T follicular helper cell (primary cell): ENCODE measurements at places on chromosomes 1 and 21.
A peak's percentile ranks its signal among the peaks of the same experiment; 100 is the strongest.

DNA sequence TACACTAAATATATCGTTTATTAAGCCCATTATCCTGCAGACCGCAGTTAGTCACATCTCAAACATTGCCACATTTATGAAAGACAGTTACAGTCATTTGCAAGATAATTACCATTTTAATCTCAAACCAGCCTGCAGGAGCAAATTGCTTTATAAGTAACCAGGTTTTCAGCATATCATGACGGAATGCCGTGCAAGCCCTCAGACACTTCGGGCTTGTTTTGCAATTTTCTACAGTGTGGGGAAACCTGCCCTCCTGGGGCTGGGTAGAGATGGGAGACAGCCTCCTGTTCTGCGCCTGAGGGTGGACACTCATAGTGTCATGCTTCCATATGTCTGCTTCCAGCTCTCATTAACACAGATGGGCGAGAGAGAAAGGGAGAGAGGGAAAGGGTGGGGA lies 563.9 kb downstream of the NPHP4 start:
- DNase-seq, result no peak

DNA sequence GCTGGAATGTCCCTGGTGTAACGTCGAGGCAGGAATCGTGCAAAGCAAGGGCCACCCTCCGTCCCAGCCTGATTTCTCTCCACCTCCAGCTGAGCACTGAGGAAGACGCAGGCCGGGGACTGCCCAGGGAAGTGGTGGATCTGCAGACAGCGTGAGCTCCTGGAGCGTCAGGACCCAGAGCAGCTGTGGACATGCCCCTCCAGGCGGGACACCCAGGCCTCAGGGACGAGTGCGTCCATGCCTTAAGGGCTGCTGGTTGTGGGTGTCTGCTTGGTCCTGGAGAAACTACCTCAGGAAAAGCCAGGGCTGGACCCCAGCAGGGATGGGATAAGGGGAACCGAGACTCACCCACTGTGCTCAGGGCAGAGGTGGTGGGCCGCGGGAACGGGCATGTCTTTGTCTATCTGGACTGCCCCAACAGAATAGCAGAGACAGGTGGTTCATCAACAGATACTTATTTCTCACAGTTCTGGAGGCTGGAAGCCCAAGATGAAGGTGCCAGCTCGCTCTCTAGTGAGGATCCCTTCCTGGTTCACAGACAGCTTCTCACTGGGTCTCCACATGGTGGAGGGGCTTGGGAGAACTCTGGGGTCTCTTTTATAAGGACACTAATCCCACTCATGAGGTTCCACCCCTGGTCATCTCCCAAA lies 5.8 kb upstream of the MMEL1 start:
- no peak for DNase-seq

DNA sequence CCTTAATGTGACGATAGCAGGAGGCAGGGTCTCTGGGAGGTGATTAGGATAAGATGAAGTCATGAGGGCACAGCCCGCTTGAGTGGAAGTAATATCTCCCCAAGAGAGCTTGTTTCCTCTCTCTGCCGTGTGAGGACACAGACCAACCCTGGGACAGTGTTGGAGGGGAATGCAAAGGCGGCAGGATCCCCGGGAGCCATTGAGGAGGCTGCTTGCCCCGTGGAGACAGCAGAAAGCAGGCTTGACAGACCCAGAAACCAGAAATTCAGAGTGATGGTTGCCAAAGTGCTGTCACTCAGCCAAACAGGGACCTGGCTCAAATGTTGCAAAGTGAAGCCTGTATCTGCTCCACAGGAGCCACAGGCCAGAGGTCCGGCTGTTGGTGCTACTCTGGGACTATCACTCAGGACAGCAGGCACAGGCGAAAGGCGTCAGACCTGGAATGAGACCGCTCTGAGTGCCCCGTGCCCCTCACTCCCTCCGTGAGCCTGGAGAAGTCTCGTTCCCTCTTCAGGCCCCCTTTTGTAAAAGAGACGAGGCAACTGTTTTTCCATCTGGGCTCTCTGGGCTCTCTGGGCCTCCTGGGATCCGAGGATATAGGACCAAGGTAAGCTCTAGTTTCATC lies 96.6 kb upstream of the VANGL1 start:
- no peak for DNase-seq

- DNase-seq, result no peak
Observed at GRCh38 chr1:177983077-177983476, 13.2 kb upstream of the SEC16B start.

GRCh38 chr1:183517401-183517800 lies 45.1 kb downstream of the SMG7 start:
- DNase-seq, result no peak

- DNase-seq, result no peak
Observed at GRCh38 chr1:201683397-201683796, 144.5 kb downstream of the NAV1 start.

- no peak for DNase-seq
Observed at GRCh38 chr1:154982341-154982740, 803 bp upstream of the FLAD1 start.

DNA sequence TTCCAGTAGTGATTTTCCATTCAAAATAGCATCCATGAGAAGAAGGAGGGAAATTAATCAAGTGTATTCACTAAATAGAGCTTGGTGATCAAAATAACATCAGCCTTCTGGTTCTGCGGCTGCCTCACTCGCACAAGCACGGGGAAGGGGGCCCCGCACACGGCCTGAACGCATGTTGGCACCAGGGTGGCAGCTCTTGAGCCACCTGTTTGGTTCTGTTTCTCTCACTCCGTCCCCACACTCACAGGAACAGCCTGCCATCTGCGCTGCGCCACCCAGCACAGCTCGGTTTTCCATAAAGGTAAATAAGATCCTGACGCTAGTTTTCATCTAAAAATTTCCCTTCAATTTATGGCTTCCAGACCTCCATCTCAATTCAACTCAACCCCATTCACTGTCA lies 49.4 kb downstream of the TIAM1 start:
- no peak for DNase-seq

- peak; percentile 75 for DNase-seq
Observed at GRCh38 chr1:109643385-109644230, 12.3 kb upstream of the GSTM4 start.

DNA sequence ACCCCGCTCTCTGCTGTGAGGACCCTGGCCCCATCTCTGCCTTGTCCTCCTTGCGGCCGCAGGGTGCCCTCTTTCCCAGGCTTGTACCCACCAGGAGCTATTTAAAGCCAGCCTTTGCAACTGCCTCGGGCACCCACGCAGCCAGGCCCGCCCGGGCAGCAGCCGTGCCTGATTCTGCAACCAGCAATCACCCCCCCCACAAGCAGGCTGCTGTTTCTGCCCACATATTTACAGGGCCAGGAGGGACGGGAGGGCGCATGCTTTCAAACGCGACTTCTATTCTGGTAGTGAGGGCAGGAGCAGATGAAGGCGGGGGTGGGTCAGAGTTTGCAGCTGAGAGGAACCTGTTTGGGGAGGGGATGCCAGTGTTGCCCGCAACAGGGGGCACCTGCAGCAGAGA lies 13.6 kb downstream of the GABRD start:
- no peak for DNase-seq

- no peak for DNase-seq
Observed at GRCh38 chr1:92505015-92505692, 18.4 kb upstream of the GFI1 start.

DNA sequence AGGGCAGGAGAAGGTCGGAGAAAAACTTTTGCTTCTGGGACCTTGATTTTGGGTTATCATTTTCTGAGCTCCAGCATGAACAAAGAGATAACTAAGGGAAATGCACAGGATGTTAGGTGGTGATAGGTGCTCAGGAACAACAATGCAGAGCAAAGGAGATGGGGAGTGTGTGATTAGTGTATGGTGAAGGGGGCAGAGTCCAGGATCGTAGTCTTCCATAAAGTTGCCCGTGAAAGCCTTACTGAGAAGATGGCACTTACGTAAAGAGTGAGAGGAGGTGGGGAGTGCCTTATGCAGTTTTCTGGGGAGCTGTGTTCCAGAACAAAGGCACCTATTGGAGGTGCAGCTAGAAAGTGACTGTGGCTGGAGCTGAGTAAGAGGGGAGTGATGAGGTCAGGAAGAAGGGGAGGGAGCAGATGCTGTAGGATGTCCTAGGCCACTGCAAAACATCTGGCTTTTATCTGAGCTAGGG lies 11.6 kb downstream of the KCNK1 start:
- no peak for DNase-seq

GRCh38 chr1:17360272-17360956 lies 11.6 kb upstream of the PADI6 start:
- DNase-seq, result no peak

GRCh38 chr1:228307218-228308023 lies 99.2 kb downstream of the TRIM11 start:
- no peak for DNase-seq

DNA sequence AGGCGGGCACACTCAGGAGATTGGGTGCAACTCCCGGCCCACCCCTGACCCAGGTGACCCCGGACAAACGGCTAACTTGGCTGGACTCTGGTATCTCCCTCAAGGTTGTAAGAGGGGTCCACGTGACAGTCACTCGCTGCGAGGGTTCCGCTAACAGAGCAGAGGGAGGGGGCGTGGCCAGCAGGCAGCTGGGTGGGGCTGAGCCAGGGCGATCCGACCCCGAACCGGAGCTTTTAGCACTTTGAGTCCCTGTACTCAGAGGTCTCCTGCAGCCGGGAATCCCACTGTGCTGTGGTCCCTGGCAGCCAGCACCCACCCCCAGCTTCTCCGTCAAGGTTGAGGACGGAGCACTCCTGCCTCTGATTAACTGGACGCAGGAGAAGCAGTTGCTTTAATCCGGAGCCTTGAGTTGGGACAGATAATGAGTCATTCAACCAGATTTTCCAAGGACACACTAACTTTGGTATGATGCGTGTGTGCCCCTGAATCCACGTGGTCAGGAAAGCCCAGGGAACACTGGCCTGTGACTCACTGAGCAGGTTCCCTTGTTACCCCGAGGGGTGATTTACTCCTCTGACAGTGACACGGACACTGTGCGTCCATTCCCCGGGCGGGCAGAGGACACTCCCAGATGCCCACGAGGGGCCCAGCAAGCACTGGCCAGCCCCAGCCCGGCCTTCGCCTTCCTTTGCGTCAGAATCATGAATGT lies 16.8 kb downstream of the TRPM2 start:
- no peak for DNase-seq

- DNase-seq, result no peak
Observed at GRCh38 chr1:108556499-108556898, 3.4 kb upstream of the EEIG2 start.

DNA sequence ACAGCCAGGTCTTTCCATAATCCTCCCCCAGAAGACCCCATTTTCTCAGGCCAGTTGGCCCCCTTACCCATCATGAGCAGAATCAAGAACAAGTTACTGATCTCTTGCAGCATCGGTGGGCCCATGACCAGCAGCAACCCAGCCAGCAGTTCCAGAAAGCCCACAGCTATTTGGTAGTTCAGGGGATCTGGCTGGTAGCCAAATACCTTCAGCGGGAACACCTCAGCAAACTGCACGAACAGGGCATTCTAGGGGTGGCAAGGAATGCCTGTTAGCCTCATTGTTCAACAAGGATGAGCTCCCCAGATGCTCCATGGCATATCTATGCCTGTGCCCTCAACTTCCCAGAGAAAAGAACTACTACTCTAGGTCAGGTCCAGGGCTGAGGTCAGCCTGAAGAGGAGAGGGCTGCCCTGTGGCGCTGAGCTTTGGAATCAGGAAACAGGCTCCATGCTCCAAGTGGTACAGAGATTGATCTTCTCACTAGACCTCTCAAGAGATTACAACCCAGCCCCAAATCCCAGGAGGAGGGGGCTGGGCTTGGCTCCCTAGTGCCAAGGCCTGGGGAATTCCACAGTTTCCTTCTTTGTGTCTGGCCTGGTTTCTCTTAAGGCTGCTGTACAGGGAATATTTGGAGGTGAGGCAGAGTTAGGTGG lies 1.3 kb downstream of the TMEM35B start:
- DNase-seq, result no peak

DNA sequence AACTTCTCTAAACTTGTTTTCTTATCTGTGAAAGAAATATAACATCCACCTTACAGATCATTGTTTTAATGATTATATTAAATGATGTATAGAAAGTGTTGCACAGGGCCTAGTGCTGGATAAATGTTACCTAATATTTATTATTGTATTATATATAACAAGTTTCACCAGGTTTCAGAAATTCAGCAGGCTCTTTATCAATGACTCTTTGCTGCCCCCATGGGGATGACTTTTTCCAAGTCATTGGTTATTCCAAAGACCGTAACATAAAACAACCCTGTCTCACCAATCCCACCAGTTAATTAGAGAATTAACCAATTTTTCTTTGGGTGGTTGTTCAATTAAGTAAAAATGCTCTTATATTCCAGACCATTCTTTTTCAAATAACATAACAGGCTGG lies 7.3 kb upstream of the DEDD start:
- no peak for DNase-seq

DNA sequence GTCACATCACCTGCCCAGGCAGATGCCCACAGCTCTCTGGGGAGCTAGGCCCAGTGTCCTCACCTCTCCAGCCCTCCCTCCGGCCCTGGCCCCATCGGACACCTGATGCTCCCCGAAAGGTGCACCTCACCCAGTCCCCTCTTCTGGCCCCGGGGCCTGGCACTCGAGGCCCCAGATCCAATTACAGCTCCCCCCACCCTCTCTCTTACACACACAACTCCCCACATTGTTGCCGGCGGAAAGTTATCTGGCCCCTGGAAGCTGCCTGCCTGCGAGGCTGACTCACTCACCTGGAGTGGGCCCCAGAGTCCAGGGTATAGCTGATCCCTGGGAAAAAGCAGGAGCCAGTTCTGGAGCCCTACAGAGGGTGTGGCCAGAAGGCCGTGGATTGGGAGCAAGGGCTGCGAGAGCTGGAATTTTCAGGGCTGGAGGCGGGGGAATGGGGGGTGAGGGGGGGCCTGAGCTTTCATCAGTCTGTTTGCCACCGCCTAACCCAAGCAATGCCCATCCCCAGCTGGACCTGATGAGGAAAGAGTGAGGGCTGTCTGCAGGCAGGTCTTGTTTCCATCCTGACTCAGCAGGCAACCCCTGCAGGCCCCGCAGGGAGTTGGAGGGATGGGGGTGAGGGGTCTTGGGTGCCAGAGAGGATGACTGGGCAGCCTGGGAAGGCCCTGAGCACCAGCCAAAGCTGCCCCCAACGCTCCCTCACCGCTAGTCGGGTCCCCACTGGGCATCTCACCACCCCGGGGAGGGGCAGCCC lies 948 bp downstream of the FBXO2 start:
- no peak for DNase-seq

DNA sequence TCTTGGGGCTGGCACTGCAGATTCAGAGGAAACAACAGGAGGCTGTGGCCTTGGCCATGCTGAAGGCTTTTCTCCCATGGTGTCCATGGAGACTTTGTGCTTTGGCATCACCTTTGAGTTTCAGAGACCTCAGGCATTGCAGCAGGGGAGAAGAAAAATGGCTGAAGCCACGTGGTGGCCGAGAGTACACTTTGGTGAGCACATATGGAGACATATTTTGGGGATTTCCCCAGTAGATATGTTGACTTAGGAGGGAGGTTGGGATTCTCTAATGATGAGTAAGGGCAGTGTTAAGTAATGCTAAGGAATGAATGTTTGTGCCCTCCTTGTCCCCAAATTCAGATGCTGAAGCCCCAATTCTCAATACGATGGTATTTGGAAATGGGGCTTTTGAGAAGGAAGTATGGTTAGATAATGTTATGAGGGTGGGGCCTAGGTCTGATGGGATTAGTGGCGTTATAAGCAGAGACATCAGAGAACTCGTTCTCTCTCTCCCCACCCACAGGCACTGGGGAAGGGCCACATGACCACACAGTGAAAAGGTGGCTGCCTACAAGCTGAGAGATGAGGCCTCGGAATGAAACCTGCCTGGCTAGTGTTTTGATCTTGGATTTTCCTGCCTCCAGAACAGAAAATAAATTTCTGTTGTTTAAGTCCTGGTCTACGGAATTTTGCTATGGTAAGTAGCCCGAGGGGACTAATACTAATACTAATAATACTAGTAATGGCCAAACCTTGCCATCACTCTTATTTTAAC lies 98.6 kb downstream of the TBX19 start:
- DNase-seq, result no peak
